ENCODE measurements at places on chromosomes 1 and 21.

DNA sequence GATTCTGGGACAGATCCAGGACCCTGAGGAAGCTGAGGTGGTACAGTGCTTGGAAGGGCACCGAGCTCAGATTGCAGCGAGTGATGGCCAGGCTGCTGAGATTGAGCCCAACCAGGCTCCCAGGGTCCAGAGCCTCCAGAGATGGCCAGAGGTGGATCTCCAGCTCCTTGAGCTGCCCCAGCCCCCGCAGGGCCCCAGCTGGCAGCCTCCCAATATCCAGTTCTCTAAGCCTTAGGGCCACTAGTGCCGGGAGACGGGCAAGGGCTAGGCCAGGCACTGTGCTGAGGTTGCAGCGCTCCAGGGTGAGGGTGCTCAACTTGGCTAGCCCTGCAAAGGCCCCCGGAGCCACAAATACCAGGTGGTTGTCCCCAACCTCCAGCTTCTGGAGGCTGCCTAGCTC is 3.4 kb downstream of the LINGO4 start:
- DNase-seq, result no peak

DNA sequence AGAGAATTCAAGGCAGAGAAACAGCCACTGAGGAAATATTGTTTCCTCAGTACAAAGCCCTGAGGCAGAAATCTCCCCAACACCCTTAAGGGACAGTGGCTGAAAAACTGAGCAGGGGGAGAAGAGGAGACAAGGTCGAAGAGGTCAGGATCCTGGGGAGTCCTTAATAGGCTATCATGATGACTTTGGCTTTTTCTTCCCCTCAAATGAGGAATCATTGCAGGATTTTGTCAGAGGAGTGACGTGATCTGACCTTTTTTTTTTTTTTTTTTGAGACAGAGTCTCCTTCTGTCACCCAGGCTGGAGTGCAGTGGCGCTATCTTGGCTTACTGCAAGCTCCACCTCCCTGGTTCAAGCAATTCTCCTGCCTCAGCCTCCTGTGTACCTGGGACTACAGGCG is 10.2 kb downstream of the MAP7D1 start:
- no peak for DNase-seq

DNA sequence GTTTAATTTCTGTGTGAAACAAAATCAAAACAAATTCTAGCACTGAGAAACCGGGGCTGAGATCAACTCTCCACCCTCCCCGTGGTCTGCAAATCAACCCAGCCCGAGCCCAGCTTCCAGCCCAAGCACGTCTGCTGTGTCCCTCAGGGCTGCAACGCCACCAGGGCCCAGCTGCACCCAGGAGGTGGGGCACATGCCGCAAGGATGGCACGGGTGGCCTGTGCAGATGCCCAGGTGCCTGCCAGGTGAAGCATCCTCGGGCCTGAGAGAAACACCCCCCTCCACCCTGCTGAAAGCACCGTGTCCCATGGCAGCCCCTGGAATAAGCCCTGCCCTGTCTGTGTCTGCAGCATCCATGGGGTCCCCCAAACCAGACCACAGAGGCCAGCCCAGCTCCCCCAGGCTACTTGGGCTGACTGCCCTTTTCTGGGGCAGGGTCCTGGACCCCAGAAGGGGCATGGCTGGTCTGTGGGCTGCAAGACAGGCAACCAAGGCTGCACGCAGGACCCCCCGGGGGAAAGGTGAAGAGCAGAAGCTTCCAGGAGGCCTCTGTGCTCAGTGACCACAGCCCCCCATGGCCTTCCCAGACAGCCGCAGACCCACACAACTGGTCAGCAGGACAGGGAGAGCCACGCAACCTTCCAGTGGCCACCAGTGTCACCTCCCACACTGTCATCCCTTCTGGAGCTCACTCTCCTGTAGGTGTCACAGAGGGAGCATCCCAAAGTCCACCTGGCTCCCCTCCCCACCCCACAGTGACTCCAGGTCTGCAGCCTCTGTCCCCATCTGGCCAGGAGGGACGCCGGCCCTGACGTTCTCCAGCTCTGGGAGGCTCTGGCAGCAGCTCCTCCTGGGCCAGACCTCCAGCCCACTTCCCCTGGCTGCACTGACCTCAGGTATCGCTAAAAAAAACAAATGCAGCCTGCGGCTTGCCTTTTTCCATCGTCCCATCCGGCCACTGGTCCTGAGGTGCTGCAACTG is 7.7 kb downstream of the WNT9A start:
- DNase-seq, result no peak

DNA sequence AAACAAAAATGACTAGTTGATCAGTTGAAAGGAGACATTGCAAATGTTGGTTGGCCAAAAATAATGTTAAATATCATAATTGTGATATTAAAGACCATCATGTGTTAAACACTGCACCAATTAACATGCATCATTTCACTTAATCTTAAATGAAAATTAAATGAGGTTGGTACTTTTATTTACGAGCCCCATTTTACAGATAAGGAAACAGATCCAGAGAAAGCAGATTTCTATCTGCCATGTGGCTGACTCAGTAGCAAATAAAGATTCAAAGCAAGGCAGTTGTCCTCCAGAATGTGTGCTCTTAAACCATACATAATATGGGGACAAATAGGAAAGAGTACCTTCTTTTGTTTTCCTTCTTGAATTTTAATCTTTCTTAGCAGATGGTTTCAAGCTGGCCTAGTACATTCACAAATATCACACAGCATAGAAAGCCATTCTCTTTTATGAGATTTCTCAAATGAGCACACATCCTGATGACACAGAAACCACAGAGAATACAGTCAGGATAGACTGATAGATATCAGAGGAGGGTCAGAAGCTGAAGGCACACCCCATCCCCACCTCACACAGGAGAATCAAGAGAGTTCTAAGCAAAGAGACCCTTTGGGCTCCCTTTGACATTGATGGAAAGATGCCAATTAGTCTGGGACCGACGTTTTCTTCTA is 647.9 kb upstream of the CAMK1G start:
- no peak for DNase-seq

DNA sequence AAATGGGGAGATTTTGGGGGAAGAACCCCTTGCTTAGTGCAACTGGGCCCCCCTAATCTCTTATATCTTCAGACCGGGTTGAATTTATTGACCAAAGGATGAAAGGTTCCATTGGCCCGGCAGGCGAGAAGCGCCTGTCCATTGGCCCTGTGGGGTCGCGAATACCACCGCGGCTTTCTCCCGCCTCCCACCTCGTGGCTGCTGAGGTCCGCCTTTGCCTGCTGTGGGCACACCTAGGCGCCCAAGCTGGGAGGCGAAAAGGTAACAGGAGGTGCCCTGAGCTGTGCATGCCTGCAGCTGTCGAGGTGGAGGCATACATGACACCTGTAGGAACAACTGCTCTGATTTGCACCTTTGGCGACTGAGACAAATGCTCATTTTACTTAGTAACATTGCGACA is 21.1 kb upstream of the FLG2 start:
- no peak for DNase-seq

DNA sequence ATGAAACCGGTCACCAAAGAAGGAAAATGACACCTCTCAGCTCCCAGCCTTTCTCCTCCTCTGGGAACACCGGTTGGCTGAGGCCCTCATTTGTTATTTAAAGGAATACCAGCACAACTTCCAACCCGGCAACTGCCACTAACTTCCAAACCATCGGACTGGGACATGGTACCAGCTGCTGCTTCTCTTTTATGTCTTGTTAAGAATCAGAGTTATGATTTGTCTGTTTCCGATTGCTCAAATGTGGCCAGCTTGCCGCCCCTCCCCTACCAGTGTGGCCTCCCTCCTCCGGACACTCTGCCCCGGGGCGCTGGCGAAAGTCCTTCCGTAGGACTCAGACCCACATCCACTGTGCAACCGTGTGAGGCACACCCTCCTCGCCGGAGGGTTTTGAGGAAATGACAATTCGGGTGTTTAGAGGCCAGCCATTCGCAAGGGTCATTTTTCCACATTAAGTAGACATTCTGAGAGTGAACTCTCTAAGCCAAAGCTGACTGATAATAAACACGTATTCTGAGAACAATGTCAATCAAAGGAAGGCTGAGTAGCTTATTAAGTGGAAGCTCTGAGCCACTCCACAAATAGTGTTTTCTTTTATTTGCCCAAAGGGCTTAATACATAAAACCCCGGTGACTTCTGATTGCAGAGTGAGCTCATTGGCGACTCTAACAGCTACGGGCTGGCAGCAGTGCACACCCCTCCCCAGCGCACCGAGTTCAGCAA is 5.5 kb downstream of the RIPK4 start:
- peak; percentile 44 for DNase-seq

DNA sequence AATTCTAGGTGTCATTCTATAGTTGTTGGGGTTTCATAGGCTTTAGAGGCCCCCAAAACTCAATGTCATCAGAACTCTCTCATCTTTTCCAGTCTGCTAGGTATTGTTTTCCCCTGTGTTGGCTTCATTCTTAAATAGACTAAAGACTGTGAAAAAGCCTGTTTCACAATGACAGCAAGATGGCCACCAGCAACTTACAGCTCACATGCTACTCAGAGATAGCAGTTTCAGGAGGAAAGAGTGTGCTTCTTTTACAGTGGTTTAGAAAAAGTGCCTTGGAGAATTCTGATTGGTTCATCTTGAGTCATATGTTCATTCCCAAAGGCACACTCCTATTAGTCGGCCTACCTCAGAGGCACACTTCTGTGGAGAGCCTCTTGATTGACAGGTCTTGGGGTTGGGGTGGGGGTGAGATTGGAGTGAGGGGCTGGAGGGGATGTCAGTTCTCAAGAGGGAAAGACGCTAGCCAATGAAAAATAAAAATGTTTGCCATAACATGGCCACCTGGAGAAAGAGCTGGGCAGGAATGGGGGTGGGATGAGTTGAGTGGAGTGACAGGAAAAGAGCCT is 8.5 kb downstream of the IL23R start:
- DNase-seq, result no peak

GRCh38 chr1:15949453-15950245 is 26.3 kb downstream of the ZBTB17 start:
- DNase-seq, result peak; percentile 96

- no peak for DNase-seq
Observed at GRCh38 chr1:102434421-102434820, 437.7 kb upstream of the OLFM3 start.

- DNase-seq, result peak; percentile 95
Observed at GRCh38 chr1:186974774-186975181, 146.0 kb downstream of the PLA2G4A start.

DNA sequence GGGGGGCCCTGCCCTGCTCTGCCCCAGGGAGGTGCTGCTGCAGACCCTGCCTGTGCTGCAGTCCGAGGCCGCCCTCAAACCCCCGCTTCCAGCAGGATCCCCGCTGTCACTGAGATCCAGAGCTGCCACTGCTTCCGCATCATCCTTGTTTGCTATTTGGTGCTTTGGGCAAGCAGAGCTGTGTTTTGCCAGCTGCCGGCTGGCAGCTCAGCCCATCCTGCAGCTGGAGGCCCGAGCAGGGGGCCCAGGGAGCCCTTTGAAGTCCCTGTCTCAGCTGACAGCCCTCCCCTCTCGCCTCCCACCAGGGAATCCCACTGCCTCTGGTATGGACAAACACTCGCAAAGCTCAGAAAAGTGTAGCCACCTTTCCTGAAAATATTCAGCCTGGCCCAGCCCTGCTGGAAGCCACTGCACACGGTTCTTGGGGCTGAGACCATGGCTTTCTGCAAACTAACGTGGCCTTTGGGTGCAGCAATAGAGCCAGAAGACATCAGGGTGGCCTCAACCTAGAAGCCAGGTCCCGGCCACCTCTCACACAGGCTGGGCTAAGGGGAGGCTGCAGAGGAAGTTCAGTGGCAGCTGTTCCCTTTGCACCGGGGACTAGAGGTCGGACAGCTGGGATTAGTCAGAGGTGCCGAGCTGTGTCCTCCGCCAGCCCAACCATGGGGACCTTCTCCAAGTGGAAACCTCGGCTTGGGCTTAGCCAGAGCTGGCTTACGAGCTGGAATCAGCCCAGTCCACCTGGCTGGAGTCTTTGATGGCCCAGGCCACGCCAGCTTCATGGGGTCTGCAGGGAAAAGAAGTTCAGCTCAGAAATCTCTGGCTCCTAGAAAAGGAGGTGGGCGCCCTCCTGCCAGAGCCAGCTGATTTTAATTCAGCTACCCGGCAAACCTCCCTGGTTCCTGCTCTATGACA is 107.1 kb downstream of the SPSB1 start:
- DNase-seq, result no peak

DNA sequence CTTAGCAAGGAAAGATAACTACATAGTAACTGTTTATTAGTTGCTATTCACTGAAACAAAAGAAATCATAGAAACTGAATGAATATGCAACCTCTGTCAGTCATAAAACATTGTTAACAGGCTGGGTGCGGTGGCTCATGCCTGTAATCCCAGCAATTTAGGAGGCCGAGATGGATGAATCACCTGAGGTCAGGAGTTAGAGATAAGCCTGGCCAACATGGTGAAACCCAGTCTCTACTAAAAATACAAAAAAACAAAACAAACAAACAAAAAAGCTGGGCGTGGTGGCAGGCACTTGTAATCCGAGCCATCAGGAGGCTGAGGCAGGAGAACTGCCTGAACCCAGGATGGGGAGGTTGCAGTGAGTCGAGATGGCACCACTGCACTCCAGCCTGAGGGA is 44.1 kb downstream of the CRB1 start:
- DNase-seq, result no peak

DNA sequence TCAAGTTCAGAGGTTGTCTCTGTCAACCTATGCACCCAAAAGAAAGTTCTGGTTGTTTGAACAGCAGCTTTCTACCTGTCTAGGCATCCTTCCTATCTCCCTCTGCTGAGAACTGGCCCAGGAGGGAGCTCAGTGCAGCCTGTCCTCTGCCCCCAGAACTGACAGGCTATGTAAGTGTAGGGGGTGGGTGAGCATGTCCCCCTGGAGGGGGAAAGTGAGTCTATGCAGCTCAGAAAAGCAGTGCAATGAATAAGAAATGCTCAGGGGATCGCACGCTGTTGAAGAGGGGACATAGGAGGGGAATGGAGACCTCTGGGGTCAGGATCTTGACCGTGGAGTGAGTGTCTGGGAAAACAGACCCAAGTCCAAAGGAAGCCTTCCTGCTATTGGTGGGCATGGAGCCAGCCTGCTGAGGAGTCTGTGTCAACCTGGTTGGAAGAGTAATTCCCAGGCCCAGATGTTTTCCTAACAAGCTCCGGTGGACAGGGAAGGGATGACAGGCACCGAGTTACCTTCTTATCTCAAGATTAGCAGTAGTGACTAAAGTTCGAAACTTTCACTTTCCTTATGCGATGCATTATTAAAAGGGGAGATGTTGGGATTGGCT is 26.1 kb upstream of the FHAD1 start:
- DNase-seq, result no peak

DNA sequence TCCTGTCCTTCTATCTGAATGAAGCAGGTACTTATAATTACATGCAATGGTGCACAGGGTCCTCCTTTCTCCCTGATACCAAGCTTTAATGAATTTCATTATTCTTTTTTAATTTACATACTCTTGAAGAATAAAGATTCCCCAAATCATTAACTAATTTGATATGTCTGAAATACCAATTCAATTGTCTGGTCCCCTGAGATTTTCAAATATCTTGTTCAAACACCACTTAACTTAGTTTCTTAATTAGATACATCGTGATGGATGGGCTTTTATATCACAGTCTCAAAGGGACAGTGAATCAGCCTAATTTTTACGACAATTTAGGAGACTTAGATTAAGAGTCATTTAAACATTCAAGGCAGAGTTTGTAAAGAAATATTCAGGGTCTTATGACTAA is 1054.6 kb downstream of the PLA2G4A start:
- no peak for DNase-seq
